Left cardiac atrium (tissue), 4 donors: ENCODE measurements at places on chromosomes 12 and 14. TPM values are rescaled to one million over a fixed set of nuclear protein-coding genes. Genes with fewer than 3 reads are reported as not detected.

- DNase-seq = no peak
These were observed 223.2 kb upstream of the SOX5 start for GRCh38 chr12:24172773-24173066.

- DNase-seq = no peak
These were observed 434.6 kb upstream of the RGS6 start for GRCh38 chr14:71497645-71498086.

DNA sequence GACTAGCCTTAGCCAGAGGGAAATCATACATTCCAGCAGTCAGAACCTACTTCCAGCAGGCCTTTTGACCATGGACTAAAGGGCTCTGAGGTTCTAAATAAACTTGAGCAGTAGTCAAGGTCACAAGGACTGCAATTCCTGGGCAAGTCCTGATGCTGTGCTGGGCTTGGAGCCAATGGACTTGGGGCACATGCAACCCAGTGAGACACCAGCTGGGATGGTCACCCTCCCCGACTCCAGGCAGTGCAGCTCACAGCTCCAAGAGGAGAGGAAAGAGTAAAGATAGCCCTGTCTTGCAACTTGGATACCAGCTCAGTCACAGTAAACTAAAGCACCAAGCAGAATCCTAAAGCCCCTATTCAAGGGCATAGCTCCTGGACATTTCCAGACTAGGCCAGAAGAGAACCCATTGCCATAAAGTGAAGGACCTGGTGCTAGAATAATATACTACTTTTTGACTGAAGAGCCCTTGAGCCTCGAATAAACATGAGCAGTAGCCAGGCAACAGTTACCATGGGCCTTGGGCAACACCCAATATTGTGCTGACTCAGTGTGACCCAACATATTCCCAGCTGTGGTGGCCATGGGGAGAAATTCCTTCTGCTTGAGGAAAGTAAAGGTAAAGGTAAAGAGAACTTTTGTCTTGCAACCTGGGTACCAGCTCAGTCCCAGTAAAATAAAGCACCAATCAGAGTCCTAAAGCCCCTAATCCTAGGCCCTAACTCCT, 226.2 kb upstream of the CLEC14A start:
- no peak for DNase-seq

- no peak for DNase-seq
These were observed 65.4 kb downstream of the PTPRB start for GRCh38 chr12:70571705-70572268.

DNA sequence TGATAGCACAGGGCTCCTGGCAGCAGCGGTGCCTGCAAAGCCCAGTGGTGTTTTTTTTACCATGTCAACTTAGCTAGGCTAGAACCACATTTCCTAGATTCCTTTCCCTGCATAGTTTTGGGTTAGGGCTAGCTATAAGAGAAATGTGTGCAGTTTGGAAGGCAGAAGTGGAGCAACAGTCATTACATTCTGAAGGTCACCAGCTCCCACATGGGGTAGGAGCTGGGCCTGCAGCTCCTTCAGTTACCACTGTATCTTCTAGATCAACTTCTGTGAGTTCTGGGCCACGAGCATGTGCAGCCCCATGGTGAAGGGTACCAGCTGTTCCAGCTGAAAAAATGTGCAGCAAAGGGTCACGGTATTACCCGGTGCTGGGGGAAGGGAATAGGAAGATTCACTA, 2.3 kb upstream of the SLC25A3 start:
- DNase-seq = no peak

GRCh38 chr14:29461101-29461500, 466.5 kb downstream of the PRKD1 start:
- DNase-seq = no peak

SLC24A4 gene
- 0.26 TPM for total RNA-seq

FAM186B gene
- total RNA-seq = 0.31 TPM

PZP gene
- 0.42 TPM for total RNA-seq

RNF212B gene
- total RNA-seq = not detected

CNTN1 gene
- total RNA-seq = 0.68 TPM

PTCSC3 gene
- total RNA-seq = not detected
